ENCODE measurements at places on chromosomes 2 and 18.
A peak's percentile ranks its signal among the peaks of the same experiment; 100 is the strongest.

DNA sequence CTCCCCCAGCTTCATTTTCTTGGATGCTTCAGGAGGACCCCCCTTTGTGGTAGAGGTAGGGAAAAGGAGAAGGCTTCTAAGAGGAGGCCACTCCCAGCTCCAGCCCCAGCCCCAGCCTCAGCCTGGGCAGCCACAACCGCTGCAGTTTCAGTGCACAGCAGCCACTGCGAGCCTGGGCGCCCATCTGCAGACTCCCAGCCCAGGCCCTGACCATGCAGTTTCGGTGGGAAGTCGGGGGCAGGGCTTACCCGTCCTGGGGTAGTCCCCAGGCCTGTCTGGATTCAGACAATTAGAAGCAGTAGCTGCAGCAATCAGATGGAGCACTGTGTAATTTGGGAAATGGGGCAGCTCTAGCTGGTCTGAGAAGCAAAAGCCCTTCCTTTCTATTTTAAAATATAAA lies 28.6 kb downstream of the ITM2C start:
- DNase-seq: peak; percentile 93

DNA sequence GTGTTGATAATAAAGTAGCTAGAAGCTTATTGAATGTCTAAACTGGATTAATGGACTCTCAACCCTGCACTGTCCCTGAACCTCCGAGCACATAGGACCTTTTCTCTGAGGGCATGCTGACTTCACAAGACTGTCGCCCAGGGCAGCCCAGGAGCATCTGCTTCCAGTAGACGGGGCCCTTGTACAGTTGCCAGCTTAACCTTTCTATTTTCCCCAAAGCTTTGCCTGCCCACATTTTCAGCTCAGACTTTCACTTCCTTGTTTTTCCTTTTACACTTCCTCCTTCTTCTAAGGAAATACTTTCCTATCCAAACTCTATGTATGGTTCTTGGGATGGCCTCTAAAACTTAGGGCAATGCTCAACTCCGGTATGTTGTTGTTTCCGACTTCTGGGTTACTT lies 1.3 kb downstream of the VWA3B start:
- DNase-seq: no peak

GRCh38 chr2:100057901-100058261 lies 84.5 kb downstream of the AFF3 start:
- DNase-seq: no peak

- no peak for DNase-seq
Observed at GRCh38 chr2:194718881-194719280, 938.1 kb upstream of the SLC39A10 start.

DNA sequence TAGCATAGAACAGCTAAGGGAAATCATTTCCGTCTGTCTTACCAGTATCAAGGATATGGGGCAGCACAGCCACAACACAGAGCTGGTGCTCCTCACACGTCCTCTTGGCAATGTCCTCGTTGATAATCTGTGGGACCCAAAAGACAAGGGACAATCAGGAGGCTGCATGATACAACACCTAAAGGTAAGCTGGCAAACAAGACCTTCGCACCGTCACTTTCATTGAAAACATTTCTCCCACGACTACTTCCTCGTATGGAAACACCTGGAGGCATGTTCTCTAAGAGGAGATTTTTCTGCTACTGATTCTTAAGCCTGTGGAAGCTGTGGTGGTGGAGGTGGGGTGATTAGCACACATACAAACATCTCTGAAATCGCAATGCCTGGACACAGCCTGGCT lies 23.7 kb downstream of the PDIA6 start:
- no peak for DNase-seq

- no peak for DNase-seq
Observed at GRCh38 chr2:237922641-237923361, 44.0 kb upstream of the UBE2F start.

GRCh38 chr2:20176760-20177159 lies 48.2 kb downstream of the SDC1 start:
- no peak for DNase-seq

DNA sequence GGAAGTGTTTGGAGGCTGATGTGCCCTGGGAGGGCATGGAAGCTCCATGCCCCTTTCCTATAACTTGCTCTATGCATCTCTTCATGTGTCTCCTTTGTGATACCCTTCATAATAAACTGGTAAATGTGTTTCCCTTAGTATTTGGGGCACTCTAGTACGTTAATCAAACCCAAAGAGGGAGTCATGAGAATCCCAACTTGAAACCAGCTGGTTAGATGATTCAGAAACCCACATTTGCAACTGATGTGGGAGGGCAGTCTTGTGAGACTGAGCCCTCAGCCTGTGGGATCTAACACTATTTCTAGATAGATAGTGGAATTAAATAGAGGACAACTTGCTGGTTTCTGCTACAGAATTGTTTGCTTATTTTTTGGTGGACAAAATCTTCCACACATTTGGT lies 20.3 kb downstream of the ANKRD30B start:
- DNase-seq: no peak

- DNase-seq: no peak
Observed at GRCh38 chr2:38892819-38893218, 3.1 kb downstream of the ARHGEF33 start.

- no peak for DNase-seq
Observed at GRCh38 chr2:235954888-235955480, 213.2 kb downstream of the GBX2 start.

DNA sequence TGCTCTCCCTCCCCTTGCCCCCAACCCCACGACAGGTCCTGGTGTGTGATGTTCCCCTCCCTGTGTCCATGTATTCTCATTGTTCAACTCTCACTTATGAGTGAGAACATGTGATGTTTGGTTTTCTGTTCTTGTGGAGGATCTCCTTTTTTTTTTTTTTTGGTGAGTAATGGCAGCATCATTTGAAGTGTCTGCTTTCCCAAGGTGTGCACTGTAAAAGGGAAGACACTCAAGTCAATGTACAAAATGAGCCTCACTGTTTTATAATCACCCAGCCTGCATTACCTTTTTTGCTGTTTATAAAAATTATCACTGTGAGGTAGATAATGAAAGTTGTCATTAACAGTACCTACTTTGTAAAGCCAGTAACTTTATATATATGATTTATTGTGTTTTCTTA lies 56.9 kb downstream of the INSIG2 start:
- no peak for DNase-seq

Measured in MM.1S (cell line).